ENCODE measurements at places on chromosomes 16 and 17. TPM values are rescaled to one million over a fixed set of nuclear protein-coding genes. Genes with fewer than 3 reads are reported as not detected.

DNA sequence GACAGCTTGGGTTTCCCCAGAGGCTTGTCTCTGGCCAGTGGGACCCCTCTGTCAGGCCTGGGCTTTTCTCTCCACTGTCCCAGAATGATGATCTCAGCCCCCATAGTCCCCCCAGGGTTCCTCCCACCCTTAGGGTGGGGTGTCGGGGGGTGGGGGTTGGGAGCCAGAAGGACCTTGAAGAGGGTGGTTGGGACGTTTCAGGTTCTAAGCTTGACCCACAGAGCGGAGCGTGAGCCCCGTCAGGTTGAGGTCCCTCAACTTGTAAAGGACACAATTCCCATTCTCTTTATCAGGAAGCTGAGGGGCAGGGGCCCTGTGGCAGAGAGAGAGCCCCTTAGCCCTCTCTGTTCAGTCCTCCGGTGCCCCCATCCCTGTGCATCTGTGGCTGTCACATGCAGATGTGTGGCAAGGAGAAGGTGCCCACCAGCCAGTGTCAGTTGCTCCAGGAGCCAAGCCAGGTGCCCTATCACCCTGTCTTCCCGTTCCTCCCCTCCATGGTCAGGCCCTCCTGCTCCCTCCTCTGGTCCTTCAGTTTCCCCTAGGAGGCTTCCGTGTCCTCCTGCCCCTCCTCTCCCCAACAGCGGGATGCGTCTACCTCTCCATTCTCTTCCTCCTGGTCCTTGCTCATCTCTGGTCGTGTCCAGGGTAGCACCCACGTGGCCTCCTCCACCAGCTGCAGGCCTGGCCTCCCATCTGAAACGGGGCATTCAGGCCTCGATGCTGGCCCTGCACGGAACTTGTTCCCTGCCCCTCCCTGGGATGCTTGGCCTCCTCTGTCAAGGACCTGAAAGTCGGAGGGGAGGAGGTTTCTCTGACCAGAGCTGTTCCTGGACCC lies 1.5 kb upstream of the NTN3 start:
- no peak for DNase-seq

The AP2B1 gene
- 166 TPM for polyA plus RNA-seq

DNA sequence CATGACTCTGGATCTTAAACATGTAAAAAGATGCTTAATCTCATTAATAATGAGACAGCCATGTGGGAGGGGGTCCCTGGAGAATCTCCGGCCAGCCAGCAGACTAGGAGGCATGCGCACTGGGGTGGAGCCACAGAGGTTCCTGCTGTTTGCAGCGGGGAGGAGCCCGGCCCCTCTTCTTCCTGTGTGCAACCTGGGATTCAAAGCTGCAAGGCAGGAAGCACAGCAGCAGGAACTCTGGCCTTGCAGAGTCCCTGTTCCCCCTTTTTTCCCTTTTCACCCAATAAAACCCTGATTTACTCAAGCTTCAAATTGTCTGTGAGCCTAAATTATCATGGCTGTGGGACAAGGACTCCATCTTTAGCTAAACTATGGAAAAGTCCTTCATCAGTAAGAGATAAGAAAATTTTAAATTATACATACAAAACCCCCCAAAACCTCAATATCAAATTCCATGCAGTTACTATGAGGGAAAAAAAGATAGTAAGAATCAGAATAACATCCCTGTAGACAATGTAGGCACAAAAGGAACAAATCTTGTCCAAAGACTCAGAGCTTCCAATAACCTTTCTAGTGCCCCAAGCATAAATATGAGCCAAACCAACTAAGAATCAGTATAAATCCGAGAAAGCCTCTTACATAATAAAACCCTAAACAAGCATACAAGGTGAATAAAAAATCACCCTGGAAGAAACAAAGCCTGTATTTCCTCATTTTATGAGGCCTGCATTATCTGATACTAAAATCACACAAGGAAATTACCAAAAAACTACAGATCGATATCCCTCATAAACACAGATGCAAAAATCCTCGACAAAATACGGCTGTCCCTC lies 12.1 kb downstream of the CFDP1 start:
- peak; percentile 49 for DNase-seq

The HSD11B2 gene
- polyA plus RNA-seq, result 1.00 TPM

DNA sequence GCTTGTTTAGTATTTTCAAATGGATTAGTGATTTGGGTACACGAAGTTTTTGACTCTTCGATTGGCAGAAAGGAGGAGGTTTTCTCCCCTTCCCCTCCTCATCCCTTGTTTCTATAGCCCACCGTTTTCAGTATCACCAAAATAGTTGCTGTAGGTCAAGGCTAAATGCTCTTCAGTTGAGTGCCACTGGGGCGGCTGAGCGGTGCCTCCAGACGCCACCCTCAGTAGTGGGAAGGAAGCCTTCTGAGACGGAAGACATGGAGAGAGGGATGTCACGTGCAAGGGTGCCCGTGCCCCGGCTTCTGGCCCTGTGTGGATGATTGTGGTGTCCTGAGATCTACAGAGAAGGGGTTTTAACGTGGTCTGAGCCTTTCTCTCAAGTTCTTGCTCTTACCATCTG lies 39.7 kb upstream of the CRISPLD2 start:
- DNase-seq, result no peak

The NEURL4 gene
- polyA plus RNA-seq, result 14.2 TPM

- DNase-seq, result no peak
These were observed 32.9 kb upstream of the GOSR2 start for GRCh38 chr17:46889992-46890564.

The ZNF75A gene
- polyA plus RNA-seq, result 8.4 TPM

- no peak for DNase-seq
These were observed 217.3 kb upstream of the IRX3 start for GRCh38 chr16:54503856-54504219.

DNA sequence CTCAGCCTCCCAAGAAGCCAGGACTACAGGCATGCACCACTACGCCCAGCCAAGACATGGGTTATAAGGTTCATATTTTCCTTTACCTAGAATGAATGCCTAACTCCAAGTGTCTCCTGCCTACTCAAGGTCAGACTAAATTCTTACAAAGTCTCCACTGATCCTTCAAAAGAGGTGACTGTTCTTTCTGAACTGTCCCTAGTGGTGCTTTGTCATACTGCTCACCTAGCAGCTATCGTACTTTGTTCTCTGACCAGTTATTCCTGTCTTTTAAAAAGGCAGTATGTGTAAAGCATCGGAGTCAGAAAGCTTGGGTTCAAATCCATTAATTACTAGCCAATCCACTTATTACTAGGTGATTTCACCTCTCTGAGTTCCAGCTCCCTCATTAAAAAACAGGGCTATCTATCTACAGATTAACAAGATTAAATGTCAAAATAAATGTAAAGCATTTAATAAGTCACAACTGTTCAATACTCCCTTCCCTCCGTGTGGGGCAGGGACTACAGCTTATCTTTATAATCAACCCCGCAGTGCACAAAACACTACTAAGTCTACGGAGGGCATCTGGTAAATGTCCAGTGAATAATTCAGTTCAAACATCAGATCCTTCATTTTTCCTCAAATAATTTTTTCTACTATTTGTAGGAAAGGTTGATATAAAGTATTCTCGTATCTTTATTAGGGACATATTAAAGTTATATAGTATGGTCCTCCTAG lies 20.0 kb upstream of the ITGA2B start:
- no peak for DNase-seq

The GAST gene
- polyA plus RNA-seq, result 0.94 TPM
